ENCODE measurements at places on chromosomes 7 and 10.

DNA sequence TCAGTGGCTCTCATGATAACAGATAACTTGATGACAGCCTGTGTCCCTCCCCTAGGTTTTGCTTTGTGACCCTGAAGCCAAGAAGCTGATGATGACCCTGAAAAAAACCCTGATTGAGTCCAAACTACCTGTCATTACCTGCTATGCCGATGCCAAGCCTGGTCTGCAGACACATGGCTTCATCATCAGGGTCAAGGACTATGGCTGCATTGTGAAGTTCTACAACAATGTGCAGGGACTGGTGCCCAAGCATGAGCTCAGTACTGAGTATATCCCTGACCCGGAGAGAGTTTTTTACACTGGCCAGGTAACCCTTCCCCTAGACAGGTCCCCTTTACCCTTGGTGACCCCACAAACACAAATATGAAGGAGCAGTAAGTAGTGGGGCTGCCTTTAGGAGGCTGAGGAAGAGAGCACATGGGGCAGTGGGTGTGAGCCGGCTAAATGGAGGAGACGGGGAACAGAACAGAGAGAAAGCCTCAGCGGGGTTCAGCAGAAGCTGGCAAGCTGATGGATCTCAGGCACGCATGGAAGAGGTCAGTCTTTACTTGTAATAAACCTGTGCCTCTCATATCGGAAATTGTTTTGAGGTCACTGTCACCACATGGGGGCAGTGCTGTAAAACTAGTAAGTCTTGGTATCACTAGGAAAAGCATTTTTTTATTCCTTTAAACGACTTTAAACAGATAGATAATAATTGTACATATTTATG lies 20.2 kb downstream of the PDCD11 start:
- DNase-seq: peak; percentile 33

GRCh38 chr10:74825371-74826141 lies 844 bp upstream of the KAT6B start:
- DNase-seq: peak; percentile 66

GRCh38 chr7:408751-409311 lies 110.8 kb downstream of the PDGFA start:
- DNase-seq: no peak

DNA sequence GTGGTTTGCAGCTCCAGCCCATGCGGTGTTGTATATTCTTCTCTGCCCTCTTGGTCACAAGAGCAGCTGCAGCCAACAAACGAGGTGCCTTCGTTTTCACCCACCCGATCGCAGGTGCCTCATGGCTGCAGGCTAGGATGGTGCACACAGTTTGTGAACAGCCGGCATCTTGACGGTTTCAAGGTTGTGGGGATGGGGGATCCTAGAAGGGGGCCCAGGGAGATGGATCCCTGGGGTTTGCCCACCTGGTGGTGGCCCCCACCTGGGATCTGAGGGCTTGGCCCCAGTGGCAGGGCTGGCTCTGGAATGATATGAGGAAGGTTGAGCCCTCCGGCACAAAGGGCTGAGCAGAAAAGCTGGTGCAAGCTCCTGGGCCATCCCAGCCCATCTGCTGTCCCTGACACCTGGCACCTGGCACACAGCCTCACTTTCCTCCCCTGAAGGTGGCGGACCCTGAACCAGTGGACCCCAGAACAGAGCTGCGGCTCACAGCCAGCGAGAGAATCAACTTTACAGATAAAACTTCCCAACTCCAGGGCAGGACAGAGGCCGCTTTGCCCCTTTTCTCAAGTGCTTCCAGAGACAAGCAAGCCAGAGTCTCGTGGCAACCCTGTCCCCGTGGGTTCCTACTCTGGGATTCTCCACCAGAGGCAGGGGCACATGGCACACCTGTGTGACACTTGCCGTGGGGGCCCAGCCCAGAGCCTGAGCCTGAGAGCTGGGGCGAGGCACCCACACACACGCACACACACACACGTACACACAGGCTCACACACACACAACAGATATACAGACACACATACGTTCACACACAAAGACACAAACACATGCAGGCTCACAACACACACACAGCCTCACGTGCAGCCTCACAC lies 177.3 kb upstream of the PPP2R2D start:
- DNase-seq: no peak

DNA sequence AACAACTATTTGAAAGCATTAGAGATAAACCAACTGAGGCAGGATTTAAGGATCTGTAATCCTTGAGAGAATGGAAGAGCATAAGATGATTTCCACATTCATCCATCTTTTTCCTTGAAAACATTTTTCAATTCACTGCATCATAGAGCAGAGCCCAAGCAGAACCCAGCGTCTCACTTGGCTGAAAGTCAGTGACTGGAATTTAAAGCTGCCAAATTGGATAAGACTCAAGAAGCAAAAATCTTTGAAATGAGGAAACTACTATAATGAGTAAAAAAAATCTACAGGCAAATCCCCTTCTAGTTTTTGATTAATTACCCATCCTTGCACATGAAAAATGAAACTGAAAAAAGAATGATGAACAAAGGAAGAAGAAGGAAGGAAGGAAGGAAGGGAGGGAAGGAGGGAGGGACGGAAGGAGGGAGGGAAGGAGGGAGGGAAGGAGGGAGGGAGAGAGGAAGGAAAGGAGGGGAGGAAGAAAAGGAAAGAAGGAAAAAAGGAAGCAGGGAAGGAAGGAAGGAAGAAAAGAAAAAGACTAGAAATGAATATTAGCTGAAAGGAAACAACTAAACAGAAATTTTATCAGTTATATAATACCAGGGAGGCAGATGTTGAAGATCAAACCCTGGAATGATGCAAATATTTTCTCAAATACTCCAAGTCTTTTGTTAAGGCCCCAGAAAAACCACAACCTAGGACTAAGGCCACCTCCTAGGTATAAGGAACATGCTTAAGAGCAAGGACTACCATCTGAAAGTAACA lies 336.3 kb upstream of the MAGI2 start:
- no peak for DNase-seq

DNA sequence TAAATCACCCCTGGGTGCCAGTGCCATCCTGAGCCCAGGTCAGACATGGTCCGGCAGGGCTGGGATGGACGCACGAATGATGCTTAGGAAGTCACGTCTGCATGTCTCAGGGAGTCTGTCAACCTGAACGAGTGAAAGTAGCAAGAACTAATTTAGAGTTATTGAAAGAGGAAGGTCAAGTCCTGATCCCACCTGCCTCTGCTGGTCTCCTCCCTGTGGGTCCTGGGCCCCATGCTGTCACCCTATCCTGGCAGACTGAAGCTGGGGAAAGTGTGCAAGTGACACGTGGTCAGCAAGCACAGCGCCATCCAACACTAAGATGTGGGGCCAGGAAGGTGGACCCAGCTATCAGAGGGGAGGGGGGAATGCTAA lies 26.1 kb upstream of the GRID1 start:
- DNase-seq: no peak

- no peak for DNase-seq
Measured at GRCh38 chr10:106771154-106771553, 393.4 kb downstream of the SORCS1 start.
